ENCODE measurements at places on chromosomes 5 and 9.
A peak's percentile ranks its signal among the peaks of the same experiment; 100 is the strongest.

- no peak for DNase-seq
Measured at GRCh38 chr9:78089111-78089510, 57.5 kb upstream of the GNAQ start.

DNA sequence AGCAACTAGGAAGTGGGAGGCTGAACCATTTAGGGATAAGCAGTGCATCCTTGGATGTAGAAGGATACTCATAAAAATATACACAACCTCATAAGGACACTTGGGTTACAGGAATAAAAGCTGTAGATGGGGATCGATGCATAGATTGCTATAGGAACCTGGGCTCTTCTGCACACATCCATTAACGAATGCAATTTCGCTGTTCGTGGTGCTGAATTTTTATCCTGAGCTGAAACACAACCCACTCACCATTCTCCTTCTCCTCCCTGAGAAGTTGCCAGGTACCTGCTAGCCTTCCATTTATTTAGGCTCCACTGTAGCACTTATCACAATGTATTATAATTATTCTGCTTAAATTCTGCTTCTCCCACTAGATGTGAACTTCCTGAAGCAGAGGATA is 320.6 kb upstream of the BRINP1 start:
- DNase-seq, result peak; percentile 45

DNA sequence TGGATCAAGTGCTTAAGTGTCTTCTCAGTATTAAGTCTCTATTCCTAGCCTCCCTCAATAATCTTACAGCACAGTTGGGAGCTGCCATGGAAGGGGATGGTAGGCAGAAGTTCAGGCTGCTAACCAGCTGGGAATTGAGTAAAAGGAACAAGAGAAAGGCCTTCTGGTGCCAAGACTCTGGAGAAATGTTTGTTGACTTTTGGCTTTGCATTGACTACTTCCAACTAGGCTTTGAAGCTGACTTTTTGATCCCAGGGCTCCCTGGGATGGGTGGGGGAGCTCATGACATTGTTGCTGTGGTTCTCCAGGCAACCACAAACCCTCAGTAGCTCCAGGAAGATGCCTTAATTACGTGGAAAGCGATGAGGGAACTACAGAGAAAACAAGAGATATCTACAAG is 85.2 kb upstream of the HTR4 start:
- no peak for DNase-seq

GRCh38 chr9:28092981-28093936 is 520.0 kb upstream of the C9orf72 start:
- DNase-seq, result peak; percentile 50

GRCh38 chr5:126811515-126812198 is 34.7 kb downstream of the LMNB1 start:
- DNase-seq, result no peak

GRCh38 chr9:135079676-135080075 is 7.8 kb upstream of the OLFM1 start:
- DNase-seq, result no peak

DNA sequence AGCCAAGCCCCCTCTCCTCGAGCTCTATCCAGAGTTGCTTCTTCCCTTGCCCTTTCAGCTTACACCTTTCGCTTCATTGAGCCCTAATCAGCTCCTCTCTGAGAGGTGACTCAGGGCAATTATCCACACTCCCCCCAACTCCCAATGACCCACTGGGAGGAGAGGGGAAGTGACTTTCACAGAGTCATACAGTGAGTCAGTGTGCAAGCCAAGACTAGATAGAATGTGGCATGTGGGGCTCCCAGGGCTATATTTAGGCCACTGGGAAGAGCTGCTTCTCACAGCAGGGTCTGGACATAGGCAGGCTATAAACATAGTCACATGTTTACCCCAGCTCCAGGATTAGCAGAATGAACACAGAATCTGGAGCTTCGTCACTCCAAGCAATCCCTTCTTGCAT is 57.4 kb downstream of the NRG2 start:
- peak; percentile 24 for DNase-seq

DNA sequence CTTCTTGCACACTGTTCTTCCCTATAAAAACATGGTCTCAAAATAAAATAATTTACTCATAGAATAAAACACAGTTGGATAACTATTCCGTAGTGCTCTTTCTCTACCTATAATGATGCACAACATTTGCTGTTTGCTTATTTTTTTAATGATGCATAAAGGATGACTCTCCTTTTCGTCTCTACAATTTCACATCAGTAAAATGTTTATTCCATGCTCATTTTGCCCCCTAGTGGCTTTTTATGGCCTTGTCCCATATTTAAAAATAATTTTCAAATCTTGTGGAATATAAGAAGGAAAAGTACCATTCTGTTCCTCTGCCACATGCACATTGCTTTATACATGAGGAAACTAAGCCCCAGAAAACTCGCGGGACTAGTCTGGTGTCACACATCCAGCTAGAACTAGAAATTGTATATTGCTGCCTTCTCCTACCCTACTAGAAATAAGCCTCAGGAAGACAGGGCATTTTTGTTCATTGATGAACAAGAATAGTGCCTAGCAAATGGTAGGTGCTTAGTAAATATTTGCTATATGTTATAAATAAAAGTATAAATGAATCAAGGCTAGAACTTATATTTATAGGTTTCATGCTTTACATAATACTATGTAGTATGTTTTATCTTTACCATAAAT is 12.7 kb downstream of the KCTD16 start:
- DNase-seq, result peak; percentile 58

Measured in hepatocyte (in vitro differentiated cells).